ENCODE measurements at places on chromosomes 7 and 10.

DNA sequence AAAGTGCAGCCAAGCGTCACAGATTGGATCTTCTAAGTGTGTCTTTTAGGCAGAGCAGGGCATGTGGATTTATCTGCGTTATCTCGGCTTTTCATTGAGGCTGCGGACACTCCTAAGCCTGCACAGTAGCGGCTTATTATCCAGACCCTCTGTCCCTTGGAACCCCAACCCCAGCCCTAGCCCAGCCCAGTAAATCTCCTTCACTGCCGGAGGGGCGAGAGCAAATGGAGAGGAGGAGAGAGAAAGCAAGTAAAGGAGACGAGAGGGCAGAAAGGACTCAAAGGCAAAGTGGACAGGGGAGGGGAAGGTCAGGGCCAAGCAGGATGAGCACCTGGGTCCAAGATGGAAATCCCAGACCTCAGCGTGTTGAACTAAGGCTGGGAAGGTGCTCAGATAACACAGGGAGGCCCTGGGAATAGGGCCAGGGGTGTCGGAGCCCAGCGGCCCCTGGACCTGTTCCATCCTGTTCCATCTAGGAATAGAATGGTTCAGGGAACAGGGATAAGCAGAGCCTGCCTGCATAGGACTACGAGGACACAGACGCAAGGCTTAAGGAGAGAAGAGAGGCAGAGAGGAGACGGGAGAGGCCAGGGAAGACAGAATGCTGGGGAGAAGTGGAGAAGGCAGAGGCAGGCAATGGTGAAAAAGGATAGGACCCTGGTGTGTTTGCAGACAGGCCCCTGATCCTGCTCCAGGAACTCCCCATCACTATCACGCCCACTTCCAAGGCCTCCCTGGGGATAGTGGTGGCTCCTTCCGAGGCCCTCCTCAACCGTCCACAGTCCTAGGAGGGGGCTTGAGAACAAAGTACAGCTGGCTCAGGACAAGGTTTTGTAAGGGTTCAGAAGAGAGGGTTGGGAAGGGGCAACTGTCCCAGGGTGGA lies 99.6 kb downstream of the CHST15 start:
- DNase-seq: no peak

DNA sequence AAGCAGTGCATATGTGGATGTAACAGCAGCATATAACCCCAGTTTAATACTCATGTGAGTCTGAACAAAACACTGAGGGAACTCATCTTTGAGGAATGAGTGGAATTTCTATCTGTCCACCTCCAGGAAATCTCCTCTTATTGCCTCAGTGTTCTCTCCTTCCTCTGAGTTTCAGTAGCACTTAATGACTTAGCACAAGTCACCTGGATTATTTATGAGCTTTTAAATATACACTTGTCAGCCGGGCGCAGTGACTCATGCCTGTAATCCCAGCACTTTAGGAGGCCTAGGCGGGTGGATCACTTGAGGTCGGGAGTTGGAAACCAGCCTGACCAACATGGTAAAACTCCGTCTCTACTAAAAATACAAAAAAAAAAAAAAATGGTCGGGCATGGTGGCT lies 4.3 kb downstream of the LRRC20 start:
- DNase-seq: no peak

DNA sequence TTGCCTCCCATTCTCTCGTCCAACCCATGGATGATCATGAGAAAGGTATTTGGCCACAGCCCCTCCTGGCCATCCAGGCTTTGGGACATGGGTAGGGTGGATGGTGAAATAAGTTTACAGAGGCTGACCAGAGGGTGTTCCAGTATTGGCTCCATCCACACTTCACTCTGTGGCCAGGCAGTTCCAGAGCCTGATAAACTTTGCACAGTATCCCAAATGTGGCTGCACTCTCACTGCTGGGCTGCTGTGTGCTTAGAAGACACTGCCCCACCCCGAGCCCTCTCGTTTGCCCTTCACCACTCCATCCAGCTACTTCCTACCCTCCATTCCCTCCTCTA lies 72.0 kb upstream of the ZMIZ1 start:
- DNase-seq: no peak

- peak; percentile 34 for DNase-seq
Observed at GRCh38 chr10:79608505-79609375, 2.0 kb upstream of the SFTPA1 start.

DNA sequence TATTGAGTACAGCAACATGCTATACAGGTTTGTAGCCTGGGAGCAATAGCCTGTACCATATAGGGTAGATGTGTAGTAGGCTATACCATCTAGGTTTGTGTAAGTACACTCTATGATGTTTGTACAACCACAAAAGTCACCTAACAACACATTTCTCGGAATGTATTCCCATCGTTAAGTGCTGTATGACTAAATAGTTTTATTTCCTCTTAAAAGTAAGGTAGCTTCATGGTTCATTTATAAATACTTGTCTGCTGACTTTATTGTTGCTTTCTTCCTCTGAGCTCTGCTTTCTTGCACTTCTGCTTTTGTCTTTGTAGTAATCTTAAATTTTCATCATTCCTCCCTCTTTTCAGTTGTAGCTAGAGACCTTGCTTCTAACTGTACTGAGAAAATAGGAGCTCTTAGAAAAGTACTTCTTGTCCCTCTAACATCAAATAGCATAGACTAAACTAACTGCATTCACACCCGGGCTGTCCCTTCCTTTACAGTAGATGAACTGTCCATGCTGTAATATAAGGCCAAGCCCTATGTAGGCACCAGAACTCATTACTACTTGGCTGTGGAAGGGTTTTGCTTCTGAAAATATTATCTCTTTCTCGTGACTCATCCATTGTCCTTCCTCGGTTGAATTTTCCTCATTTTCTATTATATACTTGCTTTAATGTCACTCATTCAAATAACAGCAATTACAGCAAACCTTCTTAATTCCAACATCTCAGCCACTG lies 55.4 kb upstream of the FAM3C start:
- no peak for DNase-seq

DNA sequence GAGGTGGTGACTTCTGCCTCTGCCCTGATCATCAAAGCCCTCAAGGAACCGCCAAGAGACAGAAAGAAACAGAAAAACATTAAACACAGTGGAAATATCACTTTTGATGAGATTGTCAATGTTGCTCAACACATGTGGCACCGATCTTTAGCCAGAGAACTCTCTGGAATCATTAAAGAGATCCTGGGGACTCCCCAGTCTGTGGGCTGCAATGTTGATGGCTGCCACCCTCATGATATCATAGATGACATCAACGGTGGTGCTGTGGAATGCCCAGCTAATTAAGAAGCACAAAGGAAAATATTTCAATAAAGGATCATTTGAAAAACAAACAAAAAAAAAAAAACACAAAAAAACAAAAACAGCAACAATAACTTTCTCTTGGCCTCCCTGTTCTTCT lies 59.5 kb upstream of the TOMM7 start:
- no peak for DNase-seq

DNA sequence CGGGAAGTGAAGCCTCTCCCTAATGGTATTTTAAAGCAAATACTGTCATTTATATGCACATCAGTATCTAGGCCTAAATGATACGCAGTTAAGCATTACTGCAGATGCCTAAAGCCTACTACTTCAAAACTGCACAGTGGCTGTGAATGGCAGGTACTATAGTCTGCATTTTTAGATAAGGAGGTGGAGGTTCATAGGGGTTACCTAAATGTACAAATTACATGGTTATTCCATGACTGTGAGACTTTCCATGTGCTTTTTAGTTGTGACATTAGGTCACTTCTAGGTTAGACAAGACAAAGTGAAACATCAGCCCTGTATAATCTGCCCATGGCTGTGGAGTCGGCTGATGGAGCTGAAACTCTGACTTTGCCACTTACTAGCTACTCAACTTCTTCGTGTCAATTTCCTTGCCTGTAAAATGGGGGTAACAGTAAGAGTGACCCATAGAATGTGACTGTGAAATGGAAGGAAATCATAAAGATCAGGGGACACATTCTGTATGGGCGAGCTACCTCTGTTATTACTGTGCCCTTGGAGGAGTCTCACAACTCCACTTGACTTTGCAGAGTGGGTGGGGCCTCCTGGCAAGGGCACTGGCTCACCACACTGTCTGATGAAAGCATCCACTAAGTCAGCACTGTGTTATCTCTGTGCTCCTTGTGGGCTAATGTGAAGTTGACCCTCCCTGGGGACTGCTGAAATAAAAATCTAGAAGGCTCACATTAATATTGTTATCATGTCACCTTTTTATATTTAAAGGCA lies 239.4 kb downstream of the TNS3 start:
- DNase-seq: no peak

DNA sequence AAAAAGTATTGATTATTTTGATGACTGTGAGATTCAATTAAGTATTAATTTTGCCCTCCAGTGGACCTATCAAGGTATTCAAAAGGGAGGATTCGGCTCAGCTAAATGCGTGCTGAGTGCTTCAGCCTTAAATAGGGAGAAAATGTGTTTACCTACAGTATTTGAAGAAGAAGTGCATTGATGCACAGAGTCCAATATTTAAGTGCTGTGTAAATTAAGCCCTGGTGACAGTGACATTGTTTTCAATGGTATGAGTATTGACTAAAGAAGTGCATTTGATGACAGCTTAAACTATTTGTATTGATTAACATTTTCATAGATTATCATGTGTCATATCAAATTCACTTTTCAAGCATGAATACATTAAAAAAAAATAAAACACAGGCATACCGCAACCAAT lies 106.6 kb downstream of the POU6F2 start:
- no peak for DNase-seq

DNA sequence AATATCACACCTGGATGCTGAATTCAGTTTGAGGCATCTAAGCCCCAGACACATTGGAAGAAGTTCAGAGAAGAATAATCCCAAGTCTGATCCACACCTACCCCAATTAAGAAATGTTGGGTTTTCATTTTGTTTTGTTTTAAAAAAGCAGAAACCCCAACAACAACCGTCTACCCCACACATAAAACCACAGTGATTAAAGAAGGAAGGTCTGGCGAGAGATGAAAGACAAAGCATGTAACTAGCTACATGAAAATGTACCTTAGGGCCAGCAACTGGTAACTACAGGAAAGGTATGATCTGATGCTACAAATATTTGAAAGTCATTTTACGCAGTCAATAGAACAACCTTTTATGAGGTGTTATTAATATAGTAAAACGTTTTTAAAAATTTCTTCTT lies 1112.3 kb downstream of the GATA3 start:
- DNase-seq: no peak

- no peak for DNase-seq
Observed at GRCh38 chr10:11017570-11018431, at the start of gene CELF2. Gene CELF2 (plus strand): TSS chr10:11017872. CDS start chr10:11018090, 218 bp downstream.

DNA sequence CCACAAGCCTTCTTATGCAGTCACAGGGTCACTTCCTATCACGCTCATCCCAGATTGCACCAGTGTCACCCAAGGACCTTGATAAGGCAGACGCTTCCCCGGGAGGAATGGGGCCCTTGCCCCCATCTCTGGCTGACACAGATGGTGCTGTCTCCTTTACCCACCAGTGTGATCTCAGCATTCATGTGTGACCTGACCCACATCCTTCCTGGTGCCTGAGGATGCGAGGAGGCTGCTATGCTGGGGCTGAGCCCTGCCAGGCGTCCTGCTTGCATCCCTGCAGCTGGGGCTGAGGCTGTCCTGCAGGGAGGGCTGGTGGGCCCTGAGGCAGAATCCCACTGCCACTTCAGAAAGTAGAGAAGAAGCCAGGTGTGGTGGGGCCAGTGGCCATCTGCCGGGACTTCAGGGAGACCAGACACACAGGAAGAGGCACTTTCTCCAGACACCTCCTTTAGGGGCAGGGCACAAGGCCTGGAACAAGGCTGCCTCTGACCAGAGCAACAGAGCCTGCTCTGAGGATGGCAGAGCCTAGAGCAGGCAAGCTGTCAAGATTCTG lies 35.3 kb downstream of the RASGEF1A start:
- peak; percentile 86 for DNase-seq

DNA sequence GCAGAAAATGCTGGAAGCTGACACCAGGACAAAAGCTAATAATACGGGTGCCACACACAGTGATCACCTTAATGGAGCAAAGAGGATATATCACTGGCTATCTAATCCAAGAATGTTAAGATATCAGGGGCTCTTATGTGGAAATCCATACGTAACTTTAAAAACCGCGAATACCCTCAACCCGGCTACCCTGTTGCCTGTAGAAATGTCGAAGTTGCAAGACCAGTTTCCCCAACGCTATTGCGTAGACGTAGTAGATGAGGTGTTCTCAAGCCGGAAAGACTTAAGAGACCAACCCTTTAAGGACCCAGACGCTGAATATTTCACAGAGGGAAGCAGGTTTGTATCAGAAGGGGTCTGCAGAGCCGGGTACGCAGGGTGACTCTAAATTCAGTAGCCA lies 7.9 kb upstream of the CYREN start:
- no peak for DNase-seq

- DNase-seq: peak; percentile 98
Observed at GRCh38 chr10:110076559-110077318, 69.0 kb downstream of the ADD3 start.

- DNase-seq: peak; percentile 64
Observed at GRCh38 chr10:62636825-62637248, 167.7 kb upstream of the ADO start.

GRCh38 chr7:41508755-41509154 lies 194.1 kb downstream of the INHBA start:
- DNase-seq: no peak

- no peak for DNase-seq
Observed at GRCh38 chr7:130881799-130882141, 147.8 kb upstream of the KLF14 start.

- no peak for DNase-seq
Observed at GRCh38 chr10:91643700-91644099, 10.8 kb upstream of the PPP1R3C start.

- DNase-seq: no peak
Observed at GRCh38 chr7:130114776-130115175, 44.4 kb downstream of the KLHDC10 start.

DNA sequence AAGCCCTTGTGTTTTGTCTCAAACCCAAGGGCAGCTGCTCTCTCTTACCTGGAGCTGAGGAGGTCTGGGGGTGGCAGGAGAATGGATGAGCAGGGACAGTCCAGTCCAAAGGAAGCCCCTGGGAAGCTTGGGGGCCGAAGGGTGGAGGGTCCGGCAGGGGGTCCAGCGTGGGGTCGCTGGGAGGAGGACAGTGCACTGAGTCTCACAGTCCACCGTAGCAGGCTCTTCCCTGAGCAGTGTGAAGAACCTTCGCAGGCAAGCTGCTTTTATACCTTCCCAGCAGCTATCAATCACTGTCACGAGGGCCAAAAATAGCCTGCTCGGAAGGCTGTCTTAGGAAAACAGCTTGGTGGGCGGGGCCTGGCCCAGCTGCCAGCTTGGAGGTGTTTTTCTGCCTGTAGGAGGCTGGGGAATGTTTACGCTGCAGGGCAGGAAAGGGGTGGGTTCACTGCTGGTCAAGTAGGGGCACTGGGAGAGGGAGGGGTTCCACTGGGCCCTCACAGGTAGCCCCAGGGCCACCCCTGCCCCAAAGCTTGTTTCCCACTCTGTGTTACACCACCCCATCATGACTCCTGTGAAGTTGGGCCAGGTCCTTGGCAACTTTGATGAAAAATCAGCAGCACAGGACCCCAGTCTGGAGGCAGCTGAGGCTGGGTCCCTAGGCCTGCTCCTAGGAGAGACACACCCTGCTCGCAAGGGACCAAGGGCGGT lies at the start of gene DEPP1:
DEPP1 (minus strand) TSS at position 240 of the 711 bp plus-strand sequence. CDS start 779 bp downstream, outside the sequence.
- DNase-seq: no peak

DNA sequence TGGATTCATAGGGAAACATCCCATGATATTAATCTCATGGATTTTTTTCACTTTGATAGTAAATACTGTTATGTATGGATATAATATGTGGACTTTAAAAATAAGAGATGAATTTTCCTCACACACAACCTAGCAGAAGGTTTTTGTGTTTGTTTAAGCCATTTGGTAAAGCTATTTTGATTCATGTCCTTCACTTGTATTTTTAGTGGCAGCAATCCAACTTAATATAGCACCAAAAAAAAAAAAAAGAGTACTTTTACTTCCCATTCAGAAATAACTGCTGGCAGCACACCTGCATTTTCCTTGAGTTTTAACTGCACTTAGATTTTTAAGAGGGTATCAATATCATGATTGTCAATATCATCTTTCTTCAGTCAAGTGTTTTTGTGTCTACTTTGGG lies 60.0 kb downstream of the MCMBP start:
- no peak for DNase-seq

Measured in Kasumi-1 (cell line).